ENCODE measurements at places on chromosomes 3 and 15.

- DNase-seq = no peak
These were observed 263.4 kb upstream of the WNT5A start for GRCh38 chr3:55750525-55750924.

GRCh38 chr15:42604894-42605744, 29.7 kb downstream of the STARD9 start:
- DNase-seq = no peak

- DNase-seq = no peak
These were observed 556 bp downstream of the PEX5L start for GRCh38 chr3:180036092-180036670.

- DNase-seq = no peak
These were observed 18.0 kb upstream of the PLXND1 start for GRCh38 chr3:129624347-129625071.

DNA sequence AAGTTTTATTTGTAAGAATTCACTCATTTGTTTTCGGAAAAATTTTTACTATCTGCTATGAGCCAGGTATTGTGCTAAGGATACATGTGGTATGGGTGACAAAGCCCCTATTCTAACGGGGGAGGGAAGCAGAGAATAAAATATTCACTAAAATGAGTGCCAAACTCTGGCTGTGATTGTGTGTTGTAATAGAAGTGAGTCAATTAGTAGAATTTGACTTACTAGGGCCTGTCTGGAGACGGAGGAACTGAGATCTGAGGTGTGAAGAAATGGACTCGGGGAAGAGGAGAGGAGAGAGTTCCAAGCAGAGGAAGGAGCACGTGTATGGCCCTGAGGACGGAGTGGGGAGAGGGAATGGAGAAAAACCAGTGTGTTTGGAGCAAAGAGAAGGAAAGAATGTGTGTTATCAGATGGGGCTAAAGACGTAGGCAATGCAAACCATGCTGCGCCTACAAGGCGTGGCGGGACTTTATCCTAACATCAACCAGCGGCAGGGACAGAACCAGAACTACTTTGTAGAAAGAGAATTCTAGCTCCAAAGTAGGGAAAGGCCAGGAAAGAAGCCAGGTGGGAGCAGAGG, 89.1 kb downstream of the OSBPL10 start:
- DNase-seq = no peak

- no peak for DNase-seq
These were observed 116.9 kb upstream of the ABHD17C start for GRCh38 chr15:80578206-80578595.

- DNase-seq = no peak
These were observed 80.6 kb upstream of the CHD2 start for GRCh38 chr15:92819278-92820235.

DNA sequence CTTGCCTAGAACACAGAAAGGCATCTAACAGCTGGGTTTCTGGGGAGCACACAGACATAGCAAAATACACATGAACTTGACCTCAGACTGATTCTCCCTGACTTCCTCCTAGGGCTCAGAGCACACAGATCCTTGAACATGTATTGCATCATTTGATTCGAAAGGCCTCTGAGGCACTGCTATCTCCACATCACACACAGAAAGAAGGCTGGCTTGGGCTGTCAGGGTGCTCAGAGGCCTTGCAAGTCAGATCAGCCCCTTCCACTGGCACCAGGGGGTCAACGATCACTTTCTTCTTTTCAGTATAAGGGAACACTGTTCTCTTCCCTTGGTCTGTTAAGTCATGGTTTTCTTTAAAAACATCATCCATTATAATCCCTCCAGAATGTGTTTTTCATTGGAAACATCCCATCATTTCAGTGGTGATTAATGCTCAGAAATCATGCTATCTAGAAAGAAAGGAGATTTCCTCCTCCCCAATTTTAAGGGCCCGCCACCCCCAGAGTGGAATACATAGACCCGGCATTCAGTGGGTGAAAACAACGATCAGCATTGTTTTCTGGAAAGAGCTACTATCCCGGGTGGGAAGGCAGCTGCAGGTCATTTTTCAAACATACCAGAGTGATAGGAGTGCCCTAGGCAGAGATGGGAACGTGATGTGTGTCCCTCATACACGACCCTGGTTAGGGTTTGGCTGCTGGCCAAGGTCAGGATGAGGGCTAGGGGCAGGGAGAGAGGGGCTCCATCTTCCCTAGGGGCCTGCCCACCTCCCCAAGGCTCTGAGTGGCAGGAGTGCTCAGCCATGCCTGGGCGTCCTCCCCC, 253.3 kb upstream of the LYSMD4 start:
- no peak for DNase-seq

GRCh38 chr3:175564363-175564762, 705.2 kb downstream of the NAALADL2 start:
- no peak for DNase-seq

DNA sequence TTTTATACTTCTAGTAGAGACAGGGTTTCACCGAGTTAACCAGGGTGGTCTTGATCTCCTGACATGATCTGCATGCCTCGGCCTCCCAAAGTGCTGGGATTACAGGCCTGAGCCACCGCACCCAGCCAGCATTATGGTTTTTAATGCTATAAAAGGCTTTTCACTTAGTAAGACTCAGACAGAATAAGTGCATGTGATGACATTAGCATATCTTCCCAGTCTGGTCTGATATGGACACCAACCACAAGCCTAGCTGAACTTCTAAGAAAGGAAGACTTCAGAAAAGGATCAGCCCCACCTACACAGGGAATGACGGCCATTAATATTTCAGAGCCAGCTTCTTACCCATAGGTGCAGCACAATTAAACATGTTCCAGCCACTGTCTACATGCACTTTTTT, 27.0 kb downstream of the GRK7 start:
- DNase-seq = no peak

- DNase-seq = no peak
These were observed 116.1 kb upstream of the DNAJC19 start for GRCh38 chr3:181105646-181106045.

DNA sequence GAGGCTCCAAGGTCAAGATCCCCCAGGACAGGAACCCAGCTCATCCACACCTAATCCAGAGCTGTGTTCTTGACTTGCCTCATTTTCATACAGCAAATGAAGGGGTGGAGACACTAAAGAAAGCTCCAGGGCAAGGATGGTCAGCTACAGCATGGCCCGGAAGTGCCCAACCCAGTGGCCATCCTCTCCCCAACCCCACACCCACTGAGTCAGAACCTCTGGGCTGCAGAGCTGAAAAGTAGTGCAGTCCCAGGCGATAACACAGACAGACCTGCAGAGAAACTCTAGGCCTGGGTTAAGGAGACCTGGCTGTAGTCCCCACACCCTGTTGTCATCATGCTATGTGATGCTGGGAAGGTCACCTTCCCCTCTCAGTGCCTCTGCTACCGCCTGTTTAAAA, 85.3 kb downstream of the SEMA5B start:
- no peak for DNase-seq

GRCh38 chr3:111976254-111976653, 2.6 kb upstream of the ABHD10 start:
- DNase-seq = no peak

GRCh38 chr15:73628976-73629797, 4.0 kb downstream of the NPTN start:
- no peak for DNase-seq

DNA sequence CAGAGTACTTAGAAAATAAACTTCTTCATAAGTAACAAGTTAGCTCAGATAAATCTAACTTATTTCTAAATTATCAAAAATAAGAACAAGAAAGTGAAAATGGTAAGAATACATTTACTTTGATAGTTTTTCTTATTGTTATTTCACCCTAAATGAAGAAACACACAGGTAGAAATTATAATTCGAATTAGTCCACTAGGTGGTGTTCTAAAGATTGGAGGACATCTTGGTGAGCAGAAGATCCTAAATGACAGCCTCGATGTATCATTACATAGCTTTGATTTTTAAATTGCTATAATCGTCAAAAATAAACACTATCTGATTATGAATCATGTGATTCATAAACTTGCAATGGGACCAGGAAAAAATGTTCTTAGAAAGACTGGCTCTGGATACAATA, 280.8 kb upstream of the UBE2E2 start:
- no peak for DNase-seq

GRCh38 chr3:31882895-31883294, 98.2 kb downstream of the OSBPL10 start:
- no peak for DNase-seq

GRCh38 chr15:47726399-47726823, 9.1 kb downstream of the SEMA6D start:
- DNase-seq = no peak

Data from stimulated activated CD4-positive, alpha-beta T cell treated with anti-CD3 and anti-CD28 coated beads, Interleukin-4, amount 100 ng/mL, for 1 hour (primary cell).